CD4-positive, alpha-beta memory T cell (primary cell): ENCODE measurements at places on chromosomes 3 and 15.
A peak's percentile ranks its signal among the peaks of the same experiment; 100 is the strongest.

DNA sequence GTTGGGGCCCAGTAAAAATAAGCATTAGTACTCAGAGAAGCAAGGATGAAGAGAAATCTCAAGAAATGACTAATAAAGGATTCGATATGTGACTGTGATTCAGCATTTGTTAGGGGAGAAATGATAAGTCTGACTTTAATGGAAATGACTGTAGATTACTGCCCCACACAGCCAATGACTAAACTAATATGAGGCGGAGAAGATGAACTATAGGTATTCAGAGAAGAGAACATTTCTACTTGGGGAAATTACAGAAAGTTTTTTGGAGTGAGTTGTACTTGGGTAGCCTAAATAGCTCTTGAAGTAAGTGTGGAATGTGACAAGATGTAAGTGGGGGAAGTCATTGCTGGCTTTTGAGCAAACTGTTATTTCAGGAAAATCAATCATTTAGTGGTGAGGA is 380.0 kb downstream of the PDCD6IP start:
- DNase-seq, result no peak

- DNase-seq, result no peak
Measured at GRCh38 chr3:153911116-153911515, 210.1 kb upstream of the ARHGEF26 start.

- no peak for DNase-seq
Measured at GRCh38 chr3:37913522-37913921, 51.8 kb downstream of the CTDSPL start.

GRCh38 chr3:4749567-4750002 is 229.7 kb upstream of the BHLHE40 start:
- DNase-seq, result no peak

- no peak for DNase-seq
Measured at GRCh38 chr3:107904536-107905066, 186.2 kb downstream of the CD47 start.

GRCh38 chr15:68543165-68544008 is 35.4 kb upstream of the CORO2B start:
- no peak for DNase-seq

DNA sequence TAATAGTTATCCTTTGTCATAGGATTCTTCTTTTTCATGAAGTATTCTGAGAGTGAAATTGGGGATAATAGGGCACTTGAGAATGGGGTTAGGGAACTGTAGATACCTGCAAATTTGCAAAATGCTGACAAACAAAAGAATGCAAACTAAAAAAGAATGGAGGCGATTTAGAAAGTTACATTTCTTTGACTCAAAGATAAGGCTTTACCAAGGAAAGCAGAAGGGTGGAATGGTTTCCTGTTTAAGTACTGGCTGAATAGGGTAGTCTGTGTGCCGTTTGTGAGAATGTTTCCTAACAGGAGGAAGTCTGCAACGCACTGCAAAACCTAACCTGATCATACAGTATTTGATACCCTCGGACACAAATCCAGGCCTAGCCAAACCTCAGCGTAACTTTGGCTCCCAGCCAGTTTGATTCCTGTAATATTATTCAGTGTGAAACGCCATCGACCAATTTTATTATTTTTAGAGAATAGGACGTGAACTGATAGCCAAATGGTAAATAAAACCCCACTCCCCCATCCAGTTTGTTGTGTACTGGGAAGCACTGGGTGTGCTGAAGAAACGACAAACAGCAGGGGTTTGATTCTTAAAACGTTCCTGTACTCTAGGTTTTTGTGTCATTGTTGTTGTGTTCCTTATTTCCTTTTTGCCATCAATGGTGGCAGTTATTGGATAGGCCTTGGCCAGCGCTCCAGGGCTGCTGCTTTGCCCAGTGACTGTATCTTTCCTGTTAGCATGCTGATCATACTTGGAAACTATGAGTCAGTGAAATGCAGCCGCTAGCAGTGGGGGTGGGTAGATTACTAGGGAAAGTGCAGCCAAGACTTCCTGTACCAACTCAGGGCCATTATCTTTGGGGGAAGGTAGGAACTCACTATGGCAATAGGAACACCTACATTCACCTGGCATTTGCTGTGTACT is 148.0 kb upstream of the TBL1XR1 start:
- peak; percentile 21 for DNase-seq

GRCh38 chr15:100760357-100760903 is 119.2 kb upstream of the ALDH1A3 start:
- DNase-seq, result no peak
